Mesendoderm (in vitro differentiated cells): ENCODE measurements at places on chromosomes 7 and 10.

- DNase-seq: no peak
These were observed 869 bp downstream of the PSAP start for GRCh38 chr10:71850021-71850742.

- peak; percentile 11 for DNase-seq
These were observed 254.9 kb downstream of the PLXNA4 start for GRCh38 chr7:132321387-132321786.

DNA sequence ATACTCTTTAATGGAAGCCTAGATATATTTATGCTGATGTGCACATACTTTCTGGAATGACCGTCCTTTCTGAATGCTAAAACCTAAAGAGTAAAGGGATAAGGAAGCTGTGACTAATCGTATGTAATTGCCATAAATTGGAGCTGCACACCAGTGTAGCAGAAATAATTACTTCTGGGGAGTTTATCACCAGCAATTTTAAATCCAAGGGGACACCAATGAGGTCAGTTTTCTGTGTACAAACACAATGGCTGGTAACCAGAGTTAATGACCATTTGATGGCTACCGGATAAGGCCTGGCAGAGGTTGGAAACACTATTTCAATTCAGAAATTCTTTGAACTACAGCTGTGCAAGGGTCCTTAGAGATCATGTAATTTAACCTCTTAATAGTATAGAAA lies 670.1 kb downstream of the REEP3 start:
- no peak for DNase-seq

GRCh38 chr10:78137147-78137546 lies 103.5 kb downstream of the RPS24 start:
- no peak for DNase-seq

DNA sequence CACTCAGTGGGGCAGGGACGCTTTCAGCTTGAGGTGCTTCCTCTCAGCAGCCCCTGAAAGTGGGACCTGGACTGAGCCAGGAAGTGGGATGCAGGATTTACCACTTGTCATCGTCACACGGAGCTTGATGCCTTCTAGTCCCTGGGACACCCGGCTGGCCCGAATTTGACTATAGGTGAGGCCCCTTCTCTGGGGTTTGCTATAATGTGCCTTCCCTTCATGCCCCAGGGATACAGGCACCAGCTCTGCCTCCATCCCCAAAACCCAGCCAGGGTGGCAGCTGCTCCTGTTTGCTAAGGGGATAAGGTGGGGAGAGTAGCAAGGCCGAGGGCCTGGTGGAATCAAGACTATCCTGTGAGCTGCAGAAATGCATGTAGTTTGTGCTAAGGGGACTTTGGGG lies 235.0 kb downstream of the GLRX3 start:
- DNase-seq: no peak

GRCh38 chr10:110600487-110601101 lies 33.1 kb downstream of the SMC3 start:
- peak; percentile 88 for DNase-seq

GRCh38 chr10:26854524-26854923 lies 6.2 kb downstream of the ABI1 start:
- DNase-seq: peak; percentile 49

DNA sequence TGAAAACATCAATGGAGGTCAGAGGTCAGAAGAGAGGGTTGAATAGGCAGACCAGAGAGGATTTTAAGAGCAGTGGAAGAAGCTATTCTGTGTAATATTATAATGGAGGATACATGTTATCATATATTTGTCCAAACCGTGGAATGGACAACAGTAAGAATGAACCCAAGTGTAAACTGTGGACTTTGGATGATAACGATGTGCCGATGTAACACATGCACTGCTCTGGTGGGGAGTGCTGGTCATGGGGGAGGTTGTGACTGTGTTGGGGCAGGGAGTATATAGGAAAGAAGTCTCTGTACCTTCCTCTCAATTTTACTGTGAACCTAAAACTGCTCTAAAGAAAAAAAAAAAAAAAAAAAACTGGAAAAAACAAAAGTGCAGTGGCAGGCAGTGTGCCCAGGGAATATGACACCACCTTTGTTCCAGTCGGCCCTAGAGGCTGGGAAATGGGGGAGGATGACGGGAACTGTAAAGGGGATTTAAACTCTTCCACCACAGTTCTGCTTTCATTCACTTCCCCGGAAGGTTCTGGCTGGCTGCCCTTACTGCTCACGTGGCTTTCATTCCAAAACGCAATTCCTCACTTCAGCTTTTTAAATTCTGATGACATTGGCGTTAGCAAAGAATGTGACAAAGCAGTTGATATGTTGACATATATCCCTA lies 113.7 kb upstream of the ANKRD1 start:
- DNase-seq: peak; percentile 20

- no peak for DNase-seq
These were observed 83.0 kb upstream of the FAM180A start for GRCh38 chr7:135831455-135832195.

DNA sequence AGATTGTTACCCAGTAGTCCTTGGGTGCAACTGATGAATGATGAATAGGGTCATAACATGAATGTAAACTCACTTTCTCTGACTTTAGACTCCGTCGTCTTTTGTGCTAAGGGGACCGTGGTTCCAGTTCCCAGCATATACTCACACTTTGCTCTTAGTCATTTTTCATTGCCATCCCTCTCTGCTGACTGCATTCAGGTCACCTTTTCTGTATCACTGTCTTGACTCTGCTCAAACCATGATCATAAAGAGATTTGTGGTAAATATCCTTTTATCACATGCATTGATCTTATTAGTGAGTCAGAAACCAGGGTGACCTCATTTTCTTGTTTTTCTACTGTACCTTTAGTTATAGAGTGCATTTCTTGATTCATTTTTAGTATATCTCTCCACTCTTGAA lies 141.1 kb upstream of the AGR3 start:
- no peak for DNase-seq

DNA sequence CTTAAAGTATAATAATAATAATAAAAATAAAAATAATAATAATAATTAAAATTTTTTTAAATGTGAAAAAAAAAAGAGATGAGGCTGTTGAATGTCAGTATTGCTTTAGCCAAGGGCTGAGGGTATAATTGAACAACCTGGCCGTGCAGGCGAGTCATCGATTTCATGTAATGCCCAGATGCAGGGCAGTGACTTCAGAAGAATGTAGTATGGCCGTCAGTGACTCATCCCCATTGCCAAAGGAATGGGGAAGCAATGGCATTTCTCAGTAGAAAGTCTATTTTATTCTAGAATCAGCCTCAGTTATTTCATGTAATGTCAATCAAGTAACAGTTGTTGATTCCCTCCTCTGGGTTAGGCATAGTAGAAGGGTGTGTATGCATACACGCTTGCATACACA lies 516.4 kb downstream of the GLRX3 start:
- peak; percentile 43 for DNase-seq

GRCh38 chr10:132229834-132230556 lies 43.2 kb downstream of the DPYSL4 start:
- no peak for DNase-seq

DNA sequence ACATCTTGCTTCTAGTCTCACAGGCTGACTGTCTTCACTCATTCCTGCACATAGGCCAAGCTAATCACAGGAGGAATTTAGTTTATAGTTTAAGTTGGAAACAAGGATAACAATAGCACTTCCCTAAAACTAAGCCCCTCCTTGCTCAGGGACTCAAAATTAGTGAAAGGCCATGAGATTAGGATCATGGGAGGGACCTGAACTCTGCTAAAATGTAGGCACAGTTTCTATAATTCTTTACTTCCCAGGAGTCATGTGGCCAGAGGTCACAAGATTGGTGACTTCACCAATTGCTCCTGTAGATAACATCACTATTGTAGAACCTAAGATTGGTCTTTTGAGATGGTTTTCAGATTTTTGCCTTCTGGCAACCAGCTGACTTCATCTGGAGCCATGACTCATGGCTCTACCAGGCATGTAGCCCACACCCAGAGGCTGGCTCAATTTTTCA lies 14.8 kb upstream of the UPP1 start:
- no peak for DNase-seq

GRCh38 chr7:155701972-155702544 lies 57.6 kb downstream of the RBM33 start:
- no peak for DNase-seq

GRCh38 chr7:100119970-100120732 lies 717 bp downstream of the CNPY4 start:
- DNase-seq: peak; percentile 91

GRCh38 chr7:71386152-71386785 lies 254.3 kb downstream of the GALNT17 start:
- DNase-seq: no peak

GRCh38 chr7:157411580-157411979 lies 74.8 kb downstream of the DNAJB6 start:
- peak; percentile 64 for DNase-seq

DNA sequence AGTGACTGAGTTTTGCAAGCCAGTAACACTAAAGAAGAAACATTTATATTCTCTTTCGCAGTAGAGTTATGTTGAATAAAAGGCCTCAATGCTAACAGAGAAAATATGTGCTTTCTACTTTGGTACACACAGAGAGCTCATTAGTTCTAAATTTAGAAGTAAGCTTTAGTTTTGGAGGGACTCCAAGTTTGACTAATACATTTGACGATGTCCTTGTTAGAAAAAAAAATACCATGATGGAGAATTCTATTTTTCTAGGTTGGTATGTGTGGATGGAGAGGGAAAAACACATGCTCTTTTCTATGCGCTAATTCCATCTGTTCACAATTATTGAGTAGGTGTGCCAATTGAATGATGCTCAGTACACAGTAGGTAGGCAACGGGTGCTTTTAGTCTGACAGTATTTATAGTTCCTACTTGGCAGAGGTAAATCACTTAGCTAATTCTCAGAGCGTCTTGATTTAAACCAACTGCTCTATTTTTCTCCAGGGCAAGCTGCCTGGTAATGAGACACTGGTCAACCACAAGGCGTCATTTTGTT lies 327.2 kb upstream of the AKR1E2 start:
- no peak for DNase-seq

GRCh38 chr7:11403781-11404180 lies 428.2 kb downstream of the THSD7A start:
- DNase-seq: no peak

GRCh38 chr10:104612571-104613205 lies 28.4 kb upstream of the SORCS3 start:
- peak; percentile 48 for DNase-seq

DNA sequence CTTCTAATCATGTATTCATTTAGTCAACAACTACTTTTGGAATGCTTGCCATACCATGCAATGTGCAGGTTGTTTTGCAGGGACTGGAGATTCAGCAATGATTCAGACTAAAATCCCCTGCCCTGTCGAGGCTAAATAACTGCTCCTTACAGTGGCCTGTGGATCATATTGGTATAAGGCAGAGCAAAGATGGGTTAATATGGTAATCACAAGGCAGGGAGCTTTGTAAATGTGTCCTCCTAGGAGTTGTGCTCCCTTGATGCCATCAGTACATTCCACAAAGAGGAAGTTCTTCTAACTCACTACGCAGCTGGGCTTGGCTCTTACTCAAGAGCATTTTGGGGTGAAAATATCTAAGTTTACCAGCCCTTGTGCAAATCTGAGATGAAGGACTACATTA lies 614 bp upstream of the IFIT2 start:
- DNase-seq: no peak

DNA sequence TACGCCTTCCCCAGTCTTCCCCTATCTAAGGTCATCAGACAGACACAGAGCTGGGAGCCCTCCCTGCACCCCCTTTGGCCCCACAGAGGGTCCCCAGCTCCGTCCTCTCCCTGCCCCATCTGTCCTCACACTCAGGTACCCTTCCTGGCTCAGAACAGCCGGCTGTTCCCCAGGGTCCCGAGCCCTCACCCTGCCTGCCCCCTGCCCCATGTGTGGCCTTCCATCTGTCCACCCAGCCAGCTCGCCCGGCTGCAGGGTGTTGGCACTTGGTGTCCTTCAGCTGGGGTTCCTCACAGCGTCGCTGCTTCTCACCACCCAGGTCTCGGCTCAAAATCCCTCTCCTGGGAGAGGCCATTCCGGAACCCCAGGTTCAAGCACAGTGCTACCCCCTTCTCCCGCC lies 28.9 kb upstream of the ELFN1 start:
- no peak for DNase-seq

DNA sequence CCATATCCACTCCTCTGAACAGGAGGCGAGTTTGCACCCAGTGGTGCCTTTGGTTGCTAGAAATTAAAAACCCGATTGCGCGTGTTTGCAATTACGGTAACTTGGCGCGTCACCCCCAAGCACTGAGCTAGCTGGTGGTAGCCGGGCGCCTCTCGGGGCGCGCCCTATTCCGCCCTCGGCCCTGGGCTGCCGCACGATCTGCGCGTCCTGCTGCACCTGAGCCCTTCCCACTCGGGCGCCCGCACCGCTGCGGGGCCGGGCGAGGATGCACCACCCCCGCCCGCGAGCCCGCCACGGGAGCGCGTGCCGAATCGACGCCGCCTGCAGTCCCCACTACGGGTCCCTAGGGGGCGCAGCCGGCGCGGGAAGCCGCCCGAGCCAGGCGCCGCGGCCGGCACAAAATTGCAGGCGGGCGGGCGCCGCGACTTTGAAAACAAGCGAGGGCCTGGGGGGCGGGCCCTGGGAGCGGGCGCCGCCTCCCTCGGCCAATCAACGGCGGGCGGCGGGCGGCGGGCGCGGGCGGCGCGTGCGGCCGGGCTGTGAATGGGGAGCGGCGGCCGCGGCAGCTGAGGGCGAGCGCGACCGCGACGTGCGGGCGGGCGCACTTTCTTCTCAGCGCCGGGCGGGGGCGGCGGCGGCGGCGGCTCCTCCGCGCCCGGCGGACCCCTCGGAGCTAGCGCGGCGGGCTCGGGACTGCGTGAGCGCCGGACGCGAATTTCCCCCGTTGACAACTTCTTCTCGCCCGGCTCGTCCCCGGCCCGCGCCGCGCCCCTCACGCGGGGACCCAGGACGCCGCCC lies at the start of gene SDK1:
Gene SDK1 (plus strand): TSS at position 602 of the 798 bp plus-strand sequence. CDS start 335 bp downstream, outside the sequence.
- DNase-seq: peak; percentile 96

DNA sequence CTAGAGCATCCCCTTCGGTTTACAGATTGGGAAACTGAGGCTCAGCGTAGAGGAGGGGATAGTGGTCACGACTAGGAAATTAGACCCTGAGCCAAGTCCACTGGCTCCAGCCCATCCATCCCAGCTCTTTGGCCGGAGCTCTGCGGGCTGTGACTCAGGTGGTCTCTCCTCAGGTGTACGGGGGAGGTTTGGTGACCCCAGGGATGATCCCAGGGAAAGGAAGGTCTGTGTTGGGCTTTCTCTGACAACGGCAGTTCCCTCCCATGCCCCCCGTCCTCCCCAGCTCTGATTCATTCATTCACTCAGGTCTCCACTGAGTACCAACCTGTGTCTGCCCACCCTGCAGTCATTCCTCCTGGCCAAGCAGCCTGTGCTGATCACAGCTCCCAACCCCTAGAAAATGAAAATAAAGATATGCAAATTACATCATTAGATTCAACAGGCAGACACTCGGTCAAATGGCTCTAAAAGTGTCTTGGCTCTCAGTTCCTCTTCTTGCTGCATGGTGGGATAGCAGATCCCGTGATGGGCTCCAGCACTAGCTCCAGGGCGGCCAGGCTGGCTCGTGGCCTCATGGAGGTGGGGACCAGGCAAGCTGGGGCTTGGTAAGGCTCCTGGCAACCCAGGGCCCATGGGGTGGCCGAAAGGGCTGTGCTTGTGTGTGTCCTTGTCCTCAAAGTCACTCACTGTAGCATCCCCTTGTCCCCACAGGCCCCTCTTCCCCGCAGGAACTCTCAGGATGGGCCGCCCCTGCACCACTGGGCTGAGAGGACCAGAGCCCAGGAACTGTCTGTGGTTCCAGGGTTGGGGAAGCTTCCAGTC lies 37.8 kb downstream of the CLRN3 start:
- no peak for DNase-seq

- DNase-seq: no peak
These were observed 19.2 kb downstream of the OR2A14 start for GRCh38 chr7:144142187-144142586.
